D341Med (cell line): ENCODE measurements at places on chromosomes 13 and 19.

- DNase-seq: no peak
Observed at GRCh38 chr19:29559743-29560142, 33.9 kb downstream of the VSTM2B start.

- no peak for DNase-seq
Observed at GRCh38 chr19:1773184-1773583, 19.9 kb downstream of the ONECUT3 start.

DNA sequence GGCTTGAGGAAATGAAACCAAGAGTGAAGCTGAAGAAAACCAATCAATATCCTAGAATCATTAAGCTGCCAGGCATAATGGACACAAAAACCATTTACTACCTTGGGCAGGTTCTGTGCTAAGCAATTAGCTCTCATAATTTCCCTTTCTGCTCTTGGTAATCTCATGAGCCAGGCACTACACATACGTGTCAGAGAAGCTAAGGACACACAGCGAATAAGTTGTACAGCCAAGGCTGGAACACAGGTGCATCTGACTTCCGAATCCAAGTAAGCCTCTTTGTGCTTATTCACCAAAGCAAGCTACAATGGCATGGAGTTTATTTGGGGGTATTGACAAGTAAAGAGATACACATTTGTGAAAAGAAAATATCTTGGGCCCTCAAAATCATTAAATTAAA, 1343.9 kb upstream of the MIR17HG start:
- DNase-seq: no peak

DNA sequence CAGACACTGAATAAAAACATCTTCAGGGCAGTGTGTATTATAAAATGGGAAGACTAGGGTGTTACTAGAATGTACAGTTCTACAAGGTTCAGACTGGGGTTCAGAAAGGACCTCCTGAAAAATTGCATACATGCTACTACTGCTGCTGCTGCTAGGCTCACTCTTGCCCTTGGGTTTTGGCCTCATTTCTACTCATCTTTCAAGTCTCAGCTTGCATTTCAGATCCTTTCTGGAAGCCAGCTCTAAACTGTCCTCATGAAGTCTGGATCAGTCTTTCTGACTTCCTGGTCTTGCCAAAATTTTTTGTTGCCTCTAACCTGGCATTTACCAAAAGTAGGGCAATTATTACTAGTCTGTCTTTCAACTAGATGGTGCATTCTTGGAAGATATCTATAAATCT, 393.3 kb downstream of the DIAPH3 start:
- no peak for DNase-seq

- peak; percentile 43 for DNase-seq
Observed at GRCh38 chr13:78121459-78122348, 203.1 kb upstream of the EDNRB start.

GRCh38 chr13:59744747-59745391, 418.9 kb downstream of the DIAPH3 start:
- DNase-seq: no peak

- no peak for DNase-seq
Observed at GRCh38 chr19:1745589-1746031, 7.7 kb upstream of the ONECUT3 start.

DNA sequence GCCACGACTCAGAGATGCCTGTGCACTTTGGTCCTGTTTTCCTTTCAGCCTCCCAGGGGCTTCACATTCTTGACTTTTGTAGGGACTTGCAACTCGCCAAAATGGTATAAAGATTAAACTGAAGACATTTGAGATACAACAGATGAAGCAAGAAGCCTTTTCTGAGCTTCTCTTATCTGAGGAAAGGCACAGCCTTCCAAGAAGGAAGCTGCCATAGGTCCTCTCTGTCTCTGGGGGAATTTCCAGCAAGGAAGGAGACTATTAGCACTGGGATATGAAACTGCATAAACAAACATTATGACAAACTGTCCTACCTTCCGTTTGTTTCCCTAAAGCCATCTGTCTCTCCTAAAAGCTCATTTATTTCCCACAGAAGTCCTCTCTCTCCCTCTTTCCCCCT, 39.3 kb downstream of the TGDS start:
- DNase-seq: no peak

- no peak for DNase-seq
Observed at GRCh38 chr19:58218899-58219298, 9.8 kb upstream of the ZNF544 start.

DNA sequence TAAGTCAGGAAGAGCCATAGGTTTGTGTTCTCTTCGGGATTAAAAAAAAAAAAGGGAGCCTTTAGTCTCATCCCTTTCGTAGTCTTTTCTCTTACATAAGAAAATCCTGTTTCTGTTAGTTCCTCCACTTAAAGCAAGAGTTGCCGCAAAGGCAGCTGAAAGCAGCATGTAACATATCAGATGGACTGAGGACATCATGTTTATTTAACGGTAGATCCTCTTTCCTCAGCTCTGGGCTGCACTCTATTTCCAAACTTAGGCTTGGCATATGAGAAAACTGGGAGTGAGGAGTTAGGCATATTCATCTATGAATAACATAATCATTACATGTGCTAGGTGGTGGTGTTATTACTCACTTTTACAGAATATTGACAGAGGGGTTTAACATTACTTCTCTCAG, 391.2 kb downstream of the KLF12 start:
- DNase-seq: no peak

DNA sequence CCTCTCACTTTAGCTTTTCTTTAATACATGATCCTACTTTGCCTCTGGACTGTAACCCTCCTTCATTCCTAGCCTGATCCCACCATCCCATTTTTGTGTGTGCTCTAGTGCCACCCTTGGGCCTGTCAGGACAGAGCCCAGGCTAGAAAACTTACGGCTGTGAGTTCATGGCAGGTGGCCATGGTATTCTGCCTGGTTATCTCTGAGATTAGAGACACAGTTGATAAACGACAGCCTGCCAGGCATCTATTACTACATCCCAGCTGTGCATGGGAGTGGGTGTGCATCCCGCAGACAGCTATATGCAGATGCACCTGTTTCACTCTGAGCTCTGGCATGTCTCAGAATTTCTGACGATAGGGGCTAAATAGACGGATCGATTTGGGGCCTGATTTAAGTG, 110.9 kb downstream of the HS6ST3 start:
- DNase-seq: no peak

DNA sequence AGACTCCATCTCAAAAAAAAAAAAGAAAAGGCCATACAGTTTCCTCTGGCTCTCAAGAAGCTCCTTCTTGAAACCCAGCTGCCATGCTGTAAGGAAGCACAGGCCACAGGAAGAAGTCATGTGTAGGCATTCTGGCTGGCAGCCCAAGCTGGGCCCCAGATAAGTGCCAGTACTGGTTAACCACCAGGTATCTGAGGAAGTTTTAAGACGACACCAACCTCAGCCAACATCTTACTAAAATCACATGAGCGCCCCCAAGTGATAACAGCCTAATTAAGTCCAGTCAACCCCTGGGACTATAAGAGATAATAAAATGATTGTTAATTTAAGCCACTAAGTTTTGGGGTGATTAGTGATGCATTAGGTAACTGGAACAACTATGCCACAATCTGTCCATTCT, 27.4 kb upstream of the AKT2 start:
- no peak for DNase-seq

GRCh38 chr13:35723053-35723461, 246.6 kb upstream of the MAB21L1 start:
- DNase-seq: no peak

DNA sequence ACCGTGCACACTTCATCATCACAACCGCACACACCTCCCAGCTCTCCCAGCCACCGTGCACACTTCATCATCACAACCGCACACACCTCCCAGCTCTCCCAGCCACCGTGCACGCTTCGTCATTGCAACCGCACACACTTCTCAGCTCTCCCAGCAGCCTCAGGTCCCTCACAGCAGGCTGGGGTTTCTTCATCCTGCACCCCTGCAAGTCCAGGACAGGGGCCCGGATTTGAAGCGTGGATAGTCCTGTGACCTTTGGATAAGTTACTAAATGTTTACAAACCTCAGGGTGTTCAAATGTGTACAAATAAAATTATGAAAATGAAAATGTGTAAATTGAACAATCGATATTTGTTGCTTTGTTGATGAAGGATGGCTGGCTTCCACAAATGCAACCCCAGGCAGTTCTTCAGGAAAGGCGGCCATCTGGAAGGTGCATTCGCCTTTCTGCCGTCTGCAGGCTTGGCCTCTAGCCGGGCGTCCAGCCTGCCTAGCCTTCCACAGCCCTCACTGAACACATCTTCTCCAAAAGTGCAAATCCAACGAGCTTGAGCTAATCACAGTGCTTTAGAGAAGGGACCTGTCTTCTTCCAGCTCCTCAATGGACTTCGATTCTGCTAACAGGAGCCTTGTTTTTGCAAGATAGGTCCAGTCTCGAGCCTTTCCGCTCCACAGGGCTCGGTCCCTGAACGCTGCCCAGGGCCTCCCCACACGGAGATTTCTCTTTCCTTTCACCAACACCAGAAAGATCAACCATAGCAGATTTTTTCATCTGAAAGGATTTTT, 74.2 kb downstream of the SPACA7 start:
- DNase-seq: no peak

- no peak for DNase-seq
Observed at GRCh38 chr19:54518844-54519243, 16.2 kb downstream of the LAIR2 start.

DNA sequence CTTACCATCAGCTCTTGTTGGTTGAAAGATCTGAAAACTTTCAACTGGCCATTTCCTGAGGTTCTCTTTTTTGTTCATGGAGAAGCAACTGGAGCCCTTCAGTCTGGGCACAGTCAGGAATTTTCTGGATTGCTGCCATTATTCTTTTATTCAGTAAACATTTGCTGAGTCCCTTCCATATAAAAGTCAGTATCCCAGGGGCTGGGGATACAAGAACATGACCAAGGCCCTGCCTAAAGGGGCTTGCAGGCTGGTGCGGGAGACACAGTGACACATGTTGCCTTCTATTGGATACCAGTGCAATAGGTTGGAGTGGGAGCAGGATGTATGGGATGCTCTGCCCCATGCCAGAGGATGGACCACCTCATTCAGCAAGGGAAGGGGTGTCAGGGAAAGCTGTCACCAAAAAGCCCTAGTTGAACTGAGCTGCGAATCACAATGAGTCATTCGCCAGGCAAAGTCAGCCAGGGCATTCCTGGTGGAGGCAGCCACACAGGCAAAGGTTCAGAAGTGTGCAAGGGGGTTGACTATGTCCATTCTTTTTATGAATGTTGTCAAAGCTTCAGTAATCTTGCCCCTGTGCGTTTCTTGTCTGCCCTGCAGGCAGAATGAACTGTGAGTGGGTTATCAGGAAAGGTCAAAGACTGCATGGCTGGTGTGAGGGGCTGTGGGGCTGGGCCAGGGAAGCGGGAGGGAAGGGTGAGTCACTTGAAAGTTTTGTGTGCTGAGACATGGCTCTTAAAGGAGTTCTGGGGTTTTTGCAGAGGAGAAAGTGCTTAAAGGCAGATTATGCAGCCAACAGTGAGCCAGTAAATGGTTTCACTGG, 395.9 kb downstream of the KCNRG start:
- DNase-seq: no peak

DNA sequence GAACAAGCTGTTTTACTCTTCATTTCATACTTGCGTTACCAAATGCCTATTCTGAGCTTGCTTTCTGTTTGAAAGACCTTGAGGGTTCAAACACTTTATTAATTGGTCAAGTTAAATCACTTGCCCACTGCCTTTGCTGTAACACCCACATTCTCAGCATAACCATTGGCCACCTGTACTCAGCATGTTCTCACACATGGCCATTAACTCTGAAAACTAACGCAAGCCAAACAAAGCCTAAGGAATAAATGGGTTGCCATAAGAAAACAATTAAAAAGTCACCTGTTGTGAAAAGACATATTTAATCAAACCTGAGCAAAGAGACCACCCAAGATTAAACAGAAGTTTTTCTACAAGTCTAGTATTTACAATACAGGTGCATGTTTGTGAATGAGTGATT, 517.2 kb upstream of the SPRY2 start:
- no peak for DNase-seq

GRCh38 chr13:26412263-26412662, 145.2 kb upstream of the WASF3 start:
- no peak for DNase-seq

DNA sequence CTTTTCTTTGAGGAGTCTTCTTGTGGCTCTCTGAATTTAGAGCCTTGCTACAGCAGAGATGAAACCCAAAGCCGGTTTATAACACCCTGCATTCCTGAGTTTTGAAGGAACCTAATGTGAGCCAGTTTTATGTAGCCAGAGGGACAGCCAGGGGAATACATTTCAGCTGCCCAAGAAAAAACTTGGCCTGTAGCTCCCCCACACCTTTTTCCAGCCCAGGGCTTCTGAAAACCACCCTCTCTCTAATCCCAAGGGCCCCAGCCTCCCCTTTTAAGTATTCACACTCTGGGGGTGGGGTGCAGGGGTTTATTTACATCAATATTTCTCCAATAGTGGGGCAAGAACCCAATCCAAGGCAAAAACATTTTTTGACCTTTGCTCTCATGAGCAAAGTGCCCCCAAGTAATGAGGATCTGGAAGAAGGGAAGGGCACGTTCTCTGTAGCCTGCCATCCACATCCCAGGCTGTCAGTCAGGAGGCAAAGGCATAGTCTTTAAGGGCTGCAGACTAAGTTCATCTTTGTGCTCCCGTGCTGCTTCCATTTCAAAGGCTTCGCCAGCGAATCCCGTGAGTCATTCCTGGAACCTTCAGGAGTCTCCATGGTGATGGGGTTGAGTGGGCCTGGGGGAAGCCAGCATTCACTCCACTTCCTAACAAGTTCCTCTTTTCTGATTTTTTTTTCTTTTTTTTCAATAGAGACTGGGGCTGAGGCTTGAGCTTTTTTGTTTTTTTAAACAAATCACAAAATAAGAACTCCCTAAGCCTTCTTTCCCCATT, 33.2 kb upstream of the MEDAG start:
- no peak for DNase-seq

DNA sequence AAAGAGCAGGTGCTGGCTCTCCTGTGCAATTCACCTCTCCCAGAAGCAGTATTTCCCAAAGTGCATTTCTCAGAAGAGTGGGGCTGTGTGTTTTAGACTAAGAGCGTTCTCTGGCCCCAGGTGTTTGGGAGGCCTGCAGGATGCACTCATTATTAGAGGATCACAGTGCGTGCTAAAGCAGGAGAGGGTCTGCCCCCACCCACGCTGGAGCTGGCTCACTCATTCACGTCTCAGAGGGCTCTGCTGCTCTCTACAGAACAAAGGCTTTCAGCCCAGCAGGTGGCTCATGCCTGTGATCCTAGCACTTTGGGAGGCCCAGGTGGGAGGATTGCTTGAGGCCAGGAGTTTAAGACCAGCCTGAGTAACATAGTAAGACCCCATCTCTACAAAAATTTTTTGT, 756.7 kb downstream of the UQCRFS1 start:
- no peak for DNase-seq

DNA sequence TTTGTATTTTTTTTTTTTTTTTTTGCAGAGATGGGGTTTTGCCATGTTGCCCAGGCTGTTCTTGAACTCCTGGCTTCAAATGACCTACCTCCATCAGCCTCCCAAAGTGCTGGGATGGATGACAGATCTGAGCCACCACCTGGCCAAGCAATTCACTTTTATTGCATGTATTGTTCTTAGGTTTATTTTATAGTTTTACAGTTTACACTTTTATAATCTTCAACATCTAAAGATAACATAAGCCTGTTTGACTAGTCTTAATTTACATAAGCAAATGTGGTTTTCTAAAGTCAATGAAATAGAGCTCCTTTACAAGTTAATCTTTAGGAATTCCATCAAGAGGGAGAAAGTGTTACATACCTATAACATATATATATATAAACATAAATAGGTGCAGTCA, 9.5 kb upstream of the MPV17L2 start:
- DNase-seq: no peak

- peak; percentile 43 for DNase-seq
Observed at GRCh38 chr13:45615501-45616101, at the start of gene ERICH6B. TSS of gene ERICH6B (minus strand) at chr13:45615739. CDS start at chr13:45597005, 18,734 bp downstream.

GRCh38 chr13:43431290-43431716, 355.5 kb downstream of the ENOX1 start:
- no peak for DNase-seq

GRCh38 chr19:18349524-18350128, 9.2 kb downstream of the PGPEP1 start:
- peak; percentile 83 for DNase-seq
